ENCODE measurements at places on chromosomes 11 and 22.

DNA sequence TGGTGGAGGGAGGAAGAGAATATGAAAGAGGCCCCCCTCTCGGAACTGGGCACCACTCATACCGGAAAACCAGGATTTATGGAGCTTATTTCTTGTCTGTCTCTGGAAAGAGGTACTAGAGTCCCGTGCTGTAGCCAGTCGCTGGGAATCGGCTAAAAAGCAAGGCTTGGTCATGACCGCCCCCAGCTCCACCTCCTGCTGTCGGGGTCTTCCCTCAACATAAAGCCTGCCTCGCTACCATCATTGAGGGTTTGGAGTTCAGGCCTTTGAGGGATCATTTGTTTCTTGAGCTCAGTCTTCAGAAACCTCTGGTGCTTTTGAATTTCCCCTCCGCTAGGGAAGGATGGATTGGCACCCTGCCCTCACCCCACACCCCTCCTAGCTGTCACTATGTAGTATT lies 97.1 kb downstream of the TSPAN18 start:
- no peak for DNase-seq

GRCh38 chr11:2310786-2311352 lies 9.1 kb downstream of the TSPAN32 start:
- DNase-seq = no peak

DNA sequence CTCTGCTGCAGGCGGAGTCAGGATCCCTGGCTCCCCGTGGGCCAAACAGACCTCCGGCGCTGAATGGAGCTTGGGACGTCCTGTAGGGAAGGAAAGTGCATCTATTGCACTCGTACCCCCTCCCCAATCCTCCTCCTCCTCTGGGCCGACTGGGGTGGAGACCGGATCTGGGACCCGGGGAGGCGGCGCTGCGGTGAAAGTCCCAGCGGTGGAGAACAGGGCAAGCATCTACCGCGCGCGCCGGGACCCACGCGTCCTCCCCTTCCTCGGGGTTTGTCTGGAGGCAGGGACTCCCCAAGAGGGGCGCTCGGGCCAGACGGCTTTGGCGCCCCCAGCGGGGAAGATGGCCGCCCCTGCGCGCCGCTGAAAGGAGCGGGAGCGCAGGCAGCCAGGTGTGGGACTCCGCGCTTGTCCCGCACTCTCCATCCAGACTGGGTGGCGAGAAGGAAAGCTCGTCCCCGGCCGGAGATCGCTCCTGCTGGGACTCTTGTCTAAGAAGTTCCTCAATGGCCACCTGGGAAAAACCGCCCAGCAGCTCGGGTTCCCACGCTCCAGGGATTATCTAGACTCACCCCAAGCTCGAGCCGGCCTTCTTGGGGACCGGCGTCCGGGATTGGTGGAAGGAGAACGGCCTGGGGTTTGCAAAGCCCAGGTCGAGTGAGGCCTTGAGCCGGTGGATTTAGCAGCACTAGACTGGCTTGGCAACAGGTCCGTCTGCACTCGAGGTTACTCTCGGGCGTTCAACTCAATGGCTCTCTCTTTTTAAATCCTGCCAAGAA lies 718 bp downstream of the FADS2 start:
- DNase-seq = no peak

GRCh38 chr11:133524488-133524887 lies 7.8 kb downstream of the OPCML start:
- DNase-seq = no peak

DNA sequence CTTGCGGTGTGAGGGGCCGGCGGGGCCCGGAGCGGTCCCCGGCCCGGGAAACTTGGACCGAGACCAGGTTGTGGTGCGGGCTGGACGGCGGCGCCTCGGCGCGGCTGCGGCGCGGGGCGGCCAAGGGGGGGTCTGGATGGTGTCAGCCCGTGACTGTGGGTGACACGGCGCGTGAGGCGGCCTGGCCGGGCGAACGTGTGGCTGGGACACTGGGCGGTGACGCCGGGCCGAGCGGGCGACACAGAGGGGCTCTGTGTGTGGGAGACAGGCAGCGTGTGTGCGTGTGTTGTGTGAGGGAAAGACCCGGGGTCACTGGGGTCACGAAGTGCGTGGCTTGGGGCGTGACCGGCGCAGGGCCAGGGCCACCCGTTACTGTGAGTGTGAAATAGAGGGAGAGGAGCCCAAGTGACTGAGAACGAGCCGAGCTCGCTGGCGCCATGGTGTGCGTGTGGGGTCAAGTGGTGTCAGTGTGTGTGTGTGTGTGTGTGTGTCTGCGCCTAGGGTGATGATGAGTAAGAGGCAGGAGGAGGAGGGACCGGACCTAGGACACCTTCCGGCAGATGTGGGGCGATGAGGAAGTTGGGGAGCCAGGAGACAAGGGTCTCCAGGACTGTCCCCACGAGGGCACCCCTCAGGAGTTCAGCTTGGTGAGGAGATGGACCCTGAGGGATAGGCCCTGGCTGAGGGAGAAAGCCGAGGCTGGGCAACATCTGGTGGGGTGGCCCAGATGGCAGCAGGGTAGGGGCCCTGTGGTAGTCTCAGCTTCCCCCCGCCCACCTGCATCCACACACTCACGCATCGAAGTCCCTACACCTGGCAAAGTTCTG lies 817 bp downstream of the RELT start:
- peak; percentile 32 for DNase-seq

GRCh38 chr11:96218006-96218405 lies 125.0 kb downstream of the MAML2 start:
- DNase-seq = no peak
